ENCODE measurements at places on chromosomes 1 and 21. TPM values are rescaled to one million over a fixed set of nuclear protein-coding genes. Genes with fewer than 3 reads are reported as not detected.

The LRRC39 gene
- 0.09 TPM for total RNA-seq

The SAMSN1 gene
- 6.5 TPM for total RNA-seq

The C1orf210 gene
- not detected for total RNA-seq

The DFFB gene
- total RNA-seq = 8.0 TPM

The HCRTR1 gene
- 0.54 TPM for total RNA-seq
